ENCODE measurements at places on chromosomes 4 and X.

GRCh38 chr4:40916880-40917279, 167.1 kb downstream of the NSUN7 start:
- DNase-seq: no peak

DNA sequence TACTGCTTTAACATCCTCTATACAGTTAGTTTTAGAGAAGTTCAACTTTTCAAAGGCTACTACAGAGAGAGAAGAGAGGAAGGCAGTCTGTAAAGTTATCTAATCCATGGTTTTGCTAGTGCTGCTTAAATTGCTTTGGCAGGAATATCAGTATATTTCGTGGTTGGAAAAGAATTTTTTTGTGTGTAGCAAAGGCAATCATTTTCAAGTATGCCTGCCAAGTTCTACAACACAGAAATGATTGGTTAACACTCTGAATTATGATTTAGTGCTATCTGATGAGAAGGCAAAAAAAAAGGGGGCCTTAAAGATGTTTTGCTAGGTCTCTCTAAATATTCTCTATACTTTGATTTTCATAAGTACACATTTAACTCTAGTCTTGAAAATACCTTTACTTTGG, 133.1 kb downstream of the JADE1 start:
- DNase-seq: no peak

DNA sequence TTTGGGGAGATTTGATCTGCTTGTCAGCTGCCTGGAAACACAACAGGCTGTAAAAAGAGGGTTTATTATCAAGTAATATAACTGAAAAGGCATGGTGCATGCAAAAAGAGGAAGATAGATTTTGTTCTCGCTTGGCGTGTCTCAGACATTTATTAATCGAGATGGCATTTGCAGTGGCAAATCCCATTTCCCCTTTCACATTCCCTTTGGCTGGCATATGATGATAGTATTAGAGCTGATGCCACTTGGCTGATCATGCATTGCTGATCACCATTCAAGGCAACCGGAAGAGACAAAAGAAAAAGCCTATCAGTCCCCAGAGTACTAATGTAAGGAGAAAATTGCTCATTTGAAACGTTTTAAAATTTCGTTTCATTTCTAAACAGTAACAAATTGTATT, 101.8 kb downstream of the ZIC3 start:
- no peak for DNase-seq

DNA sequence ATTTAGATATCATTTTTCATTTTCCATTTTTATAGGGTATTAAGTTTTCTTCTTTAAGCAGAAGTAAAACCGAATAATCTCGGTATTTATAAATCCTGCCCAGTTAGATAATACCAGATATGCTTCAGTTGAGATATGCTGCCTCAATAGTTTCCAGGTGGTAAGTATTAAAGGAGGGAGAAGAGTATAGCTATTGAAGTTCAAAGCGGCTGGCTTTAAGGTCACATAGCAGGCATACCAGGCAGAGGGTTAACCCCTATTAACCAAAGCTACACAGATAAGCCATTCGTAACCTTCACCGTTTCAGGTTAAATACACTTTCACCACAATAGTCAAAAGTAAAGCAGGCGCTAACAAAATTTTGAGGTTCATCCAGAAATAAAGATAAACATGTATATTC, 54.2 kb downstream of the EDNRA start:
- DNase-seq: no peak

GRCh38 chrX:105114554-105115130, 105.9 kb downstream of the TEX13A start:
- no peak for DNase-seq

DNA sequence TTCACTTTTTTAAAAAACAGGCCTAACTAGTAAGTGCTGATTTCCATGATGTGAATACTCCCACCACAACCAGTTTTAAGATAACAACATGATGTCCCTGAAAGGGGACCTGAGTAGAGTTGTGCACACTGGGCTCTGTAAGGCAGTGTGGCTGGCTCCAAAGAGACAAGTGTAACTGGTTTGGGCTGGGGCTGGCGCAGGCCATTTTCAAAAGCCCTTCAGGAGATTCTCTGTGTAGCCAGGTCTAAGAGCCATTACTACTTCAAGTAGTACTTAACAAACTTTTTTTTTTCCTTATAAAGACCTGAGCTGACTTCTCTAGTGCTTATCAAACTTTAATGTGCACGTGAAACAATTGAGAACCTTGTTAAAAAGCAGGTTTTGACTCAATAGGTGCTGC, 4.3 kb downstream of the QRFPR start:
- no peak for DNase-seq

DNA sequence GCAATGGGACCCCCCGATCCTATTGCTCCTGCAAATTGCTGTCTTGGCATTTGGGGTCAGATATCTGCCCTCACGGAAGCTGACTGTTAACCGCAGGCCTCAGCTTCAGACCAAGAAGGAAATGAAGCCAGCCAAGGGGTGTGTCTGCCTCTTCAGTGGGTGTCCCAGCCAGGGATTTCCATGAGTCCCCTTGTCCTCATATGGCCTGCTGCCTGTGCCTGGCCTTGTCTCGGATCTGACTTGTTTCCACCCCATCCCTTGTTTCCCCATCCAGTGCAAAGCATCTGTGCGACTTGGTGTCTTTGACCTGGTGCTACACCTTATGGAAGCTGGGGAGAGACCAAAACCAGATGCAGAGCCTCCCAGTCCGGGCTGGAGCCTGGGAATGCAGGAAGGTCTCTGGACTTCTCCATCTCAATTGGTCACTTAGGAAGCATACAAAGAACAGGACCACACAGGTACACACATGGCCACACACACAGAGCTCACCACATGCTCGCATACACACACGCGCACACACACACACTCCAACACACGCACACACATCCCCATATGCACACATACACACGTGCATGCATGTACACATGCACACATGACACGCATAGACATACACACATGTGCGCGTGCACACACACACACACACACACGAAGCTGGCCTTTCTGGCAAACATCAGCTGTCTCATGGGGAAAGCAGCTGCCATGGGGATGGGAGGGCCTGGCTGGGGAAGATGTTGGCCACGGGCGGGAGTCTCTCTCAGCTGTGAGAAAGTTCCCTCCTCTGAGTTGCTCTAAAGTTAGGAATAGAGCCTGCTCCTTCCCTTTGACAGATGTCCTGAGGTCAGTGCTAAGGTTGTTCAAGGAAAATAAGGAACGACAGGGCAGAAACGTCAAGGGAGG, 65.5 kb downstream of the CRMP1 start:
- DNase-seq: no peak

DNA sequence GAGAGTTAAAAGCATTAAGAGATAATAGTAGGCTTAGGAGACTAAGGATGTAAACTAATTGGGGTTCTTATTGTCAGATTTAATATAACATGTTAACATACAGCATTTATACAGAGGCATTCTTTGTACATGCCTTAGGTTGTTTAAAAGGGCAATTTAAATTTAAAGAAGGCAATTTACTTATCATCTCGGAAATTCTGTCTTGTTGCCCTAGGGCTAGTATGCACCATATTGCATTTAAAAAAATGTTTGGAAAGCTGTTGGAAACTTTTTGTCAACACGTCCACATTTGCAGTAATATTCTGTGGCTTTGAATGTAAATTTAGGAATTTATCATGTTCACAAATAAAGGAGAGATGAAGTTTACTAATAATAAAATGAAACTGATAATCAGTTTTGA, 25.5 kb downstream of the GALNT7 start:
- DNase-seq: no peak

- no peak for DNase-seq
Observed at GRCh38 chr4:40843696-40844095, 93.9 kb downstream of the NSUN7 start.

GRCh38 chr4:42152507-42153504, at the start of gene BEND4:
BEND4 (minus strand) TSS chr4:42152655; CDS start chr4:42152143, 512 bp downstream.
- DNase-seq: no peak

DNA sequence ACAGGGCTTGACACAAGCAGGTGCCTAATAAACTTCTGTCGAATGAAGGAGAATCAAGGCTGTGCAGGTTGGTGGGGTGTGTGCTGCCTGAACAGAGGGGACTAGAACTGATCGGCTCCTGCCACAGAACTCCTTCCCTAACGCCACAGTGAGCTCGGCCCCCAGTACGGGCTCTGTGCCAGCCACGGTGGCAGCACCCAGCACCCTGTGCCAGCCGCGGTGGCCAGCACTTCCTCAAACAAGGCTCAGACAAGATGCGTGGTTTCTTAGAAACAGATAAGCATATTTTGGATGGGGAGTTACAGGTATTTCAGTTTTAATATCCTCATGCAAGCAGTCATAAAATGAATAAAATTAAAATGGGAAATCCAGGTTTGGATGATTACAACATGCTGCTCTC, 26.0 kb upstream of the C4orf50 start:
- no peak for DNase-seq

DNA sequence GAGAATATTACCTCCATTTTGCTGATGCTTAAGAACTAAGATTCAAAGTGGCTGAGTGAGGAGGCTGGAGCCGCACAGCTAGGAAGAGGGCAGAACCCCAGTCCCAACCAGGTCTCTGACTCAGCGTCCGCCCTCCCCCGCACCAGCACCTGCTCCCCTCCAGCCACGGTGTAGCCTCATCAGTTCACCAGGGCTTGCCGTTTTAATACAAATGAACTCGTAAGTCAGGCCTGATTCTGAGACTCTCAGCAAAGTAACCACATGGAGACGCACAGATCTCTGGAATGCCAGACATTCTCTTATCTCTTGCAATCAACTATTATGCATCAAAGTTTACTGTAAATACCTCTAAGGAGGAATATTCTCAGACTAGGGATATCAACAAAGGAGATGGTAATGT, 52.4 kb downstream of the ENPP6 start:
- no peak for DNase-seq

DNA sequence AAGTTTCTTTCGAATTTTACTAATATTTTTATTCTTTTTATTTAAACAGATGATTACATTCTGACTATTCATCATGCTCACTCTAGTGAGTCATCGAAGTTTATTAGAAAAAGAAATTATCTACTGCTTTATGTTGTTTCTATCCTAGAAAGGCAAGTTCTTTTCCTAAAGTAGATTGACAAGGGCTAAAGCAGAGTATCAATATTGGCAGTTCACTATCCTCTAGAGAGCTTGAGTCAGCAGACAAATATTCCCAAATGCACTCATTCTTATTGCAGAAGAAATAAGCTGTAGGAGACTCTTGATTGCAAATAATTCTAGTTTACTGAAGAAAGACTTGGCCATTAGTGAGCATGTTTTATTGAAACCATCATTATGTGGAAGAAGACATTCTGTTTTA, 911.8 kb downstream of the CENPC start:
- no peak for DNase-seq

GRCh38 chrX:3527166-3527565, 180.7 kb upstream of the MXRA5 start:
- DNase-seq: no peak

GRCh38 chr4:147843162-147843561, 111.3 kb downstream of the ARHGAP10 start:
- DNase-seq: no peak

DNA sequence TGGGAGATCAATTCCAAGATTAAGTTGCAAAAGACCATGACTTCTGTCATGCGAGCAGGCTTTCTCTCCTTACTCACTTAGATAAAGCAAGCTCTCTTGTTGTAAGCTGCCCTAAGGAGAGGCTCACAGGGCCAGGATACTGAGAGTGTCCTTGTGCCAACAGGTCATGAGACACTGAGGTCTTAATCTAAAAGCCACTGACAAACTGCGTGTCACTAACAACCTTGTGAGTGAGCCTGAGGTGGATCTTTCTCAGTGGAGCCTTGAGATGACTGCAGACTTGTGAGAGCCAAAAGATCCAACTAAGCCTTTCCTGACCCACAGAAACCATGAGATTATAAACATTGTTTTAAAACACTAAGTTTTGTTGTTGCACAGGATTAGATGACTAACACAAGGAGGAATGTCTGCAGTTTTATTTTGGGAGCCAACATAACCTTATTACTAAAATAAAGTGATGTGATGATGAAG, 170.5 kb downstream of the SLC39A8 start:
- DNase-seq: no peak

- DNase-seq: no peak
Observed at GRCh38 chr4:5992828-5993321, 25.4 kb downstream of the C4orf50 start.

DNA sequence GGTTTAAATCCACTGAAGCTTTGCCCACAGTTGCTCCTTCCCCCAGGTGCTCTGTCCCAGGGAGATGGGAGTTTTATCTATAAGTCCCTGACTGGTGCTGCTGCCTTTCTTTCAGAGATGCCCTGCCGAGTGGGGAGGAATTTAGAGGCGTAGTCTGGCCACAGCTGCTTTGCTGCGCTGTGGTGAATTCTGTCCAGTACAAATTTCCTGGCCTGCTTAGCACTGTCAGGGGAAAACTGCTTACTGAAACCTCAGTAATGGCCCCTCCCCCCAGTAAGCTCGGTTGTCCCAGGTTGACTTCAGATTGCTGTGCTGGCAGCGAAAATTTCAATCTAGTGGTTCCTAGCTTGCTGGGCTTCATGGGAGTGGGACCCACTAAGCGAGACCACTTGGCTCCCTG, 40.1 kb downstream of the UGT2B17 start:
- no peak for DNase-seq
